ENCODE measurements at places on chromosomes 5 and 9. TPM values are rescaled to one million over a fixed set of nuclear protein-coding genes. Genes with fewer than 3 reads are reported as not detected.

Gene PDE8B
- total RNA-seq: 1.2 TPM

Gene PCDHA2
- total RNA-seq: not detected

Gene CCDC183
- 6.6 TPM for total RNA-seq

Gene FASTKD3
- 4.2 TPM for total RNA-seq

Gene OR1L8
- total RNA-seq: not detected

Gene GRM6
- not detected for total RNA-seq

Gene RASGEF1C
- total RNA-seq: not detected

Gene SPINK6
- not detected for total RNA-seq

Gene PTPRD
- total RNA-seq: not detected

Measured in naive thymus-derived CD4-positive, alpha-beta T cell (primary cell).